Right forelimb (tissue), 1 donor: ENCODE measurements at places on chromosomes 16 and 17.

GRCh38 chr17:32277284-32277683 lies 11.7 kb downstream of the RHBDL3 start:
- DNase-seq = peak; percentile 62

GRCh38 chr16:87056551-87056950 lies 260.6 kb downstream of the C16orf95 start:
- peak; percentile 32 for DNase-seq

GRCh38 chr16:19315889-19316433 lies 30.4 kb downstream of the CLEC19A start:
- DNase-seq = no peak

GRCh38 chr17:21021208-21021803 lies 21.5 kb downstream of the USP22 start:
- DNase-seq = no peak

- DNase-seq = peak; percentile 57
Observed at GRCh38 chr17:82228278-82228841, 482 bp upstream of the SLC16A3 start.

DNA sequence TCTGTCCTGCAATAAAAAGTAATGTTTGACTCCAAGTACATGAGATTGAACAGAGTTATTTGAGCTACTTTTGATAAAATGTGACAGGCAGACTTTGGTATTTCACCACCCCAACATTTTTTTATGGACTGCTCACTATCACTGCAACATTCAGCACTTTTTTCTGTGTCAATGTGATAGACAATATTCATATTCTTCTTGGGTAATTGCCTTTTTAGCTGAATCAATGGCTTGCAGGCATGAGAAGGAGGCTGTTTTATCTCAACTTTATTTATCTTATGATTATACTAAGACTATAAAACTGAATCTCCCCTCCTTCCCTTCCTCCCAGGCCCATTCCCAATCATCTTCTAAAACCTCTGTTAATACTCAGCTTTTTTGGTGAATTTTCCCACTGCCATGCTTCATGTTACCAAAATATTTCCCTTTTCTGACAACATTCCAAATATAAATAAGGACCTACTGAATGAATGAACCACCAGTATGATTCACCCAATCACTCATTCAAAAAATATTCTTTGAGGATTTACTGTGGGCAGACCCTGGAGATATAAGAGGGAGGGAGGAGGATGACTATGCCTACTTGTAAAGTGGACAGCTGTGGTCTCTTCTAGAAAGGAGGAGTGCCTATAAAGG lies 67.6 kb downstream of the CDH13 start:
- no peak for DNase-seq

- no peak for DNase-seq
Observed at GRCh38 chr17:4747847-4748246, 8.1 kb upstream of the CXCL16 start.

DNA sequence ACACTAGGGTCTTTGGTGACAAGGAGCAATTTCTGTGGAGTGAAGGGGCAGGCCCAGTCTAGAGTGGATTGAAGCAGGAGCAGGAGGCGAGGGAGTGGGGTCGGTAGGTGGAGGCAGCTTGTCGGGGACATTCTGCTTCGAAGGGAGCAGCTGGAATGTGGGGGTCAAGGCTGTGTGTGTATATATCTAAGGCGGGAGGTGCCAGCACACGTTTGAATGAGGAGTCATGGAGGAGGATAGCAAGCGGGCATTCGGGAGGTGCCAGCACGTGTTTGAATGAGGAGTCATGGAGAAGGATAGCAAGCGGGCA lies 17.7 kb downstream of the NT5M start:
- no peak for DNase-seq

GRCh38 chr17:31328160-31328535 lies 6.7 kb upstream of the EVI2A start:
- no peak for DNase-seq

GRCh38 chr16:79707876-79708275 lies 107.3 kb upstream of the MAF start:
- DNase-seq = peak; percentile 61

GRCh38 chr17:74759941-74760340 lies 11.5 kb downstream of the NHERF1 start:
- no peak for DNase-seq

GRCh38 chr16:70416748-70417616 lies 21.9 kb downstream of the ST3GAL2 start:
- no peak for DNase-seq

DNA sequence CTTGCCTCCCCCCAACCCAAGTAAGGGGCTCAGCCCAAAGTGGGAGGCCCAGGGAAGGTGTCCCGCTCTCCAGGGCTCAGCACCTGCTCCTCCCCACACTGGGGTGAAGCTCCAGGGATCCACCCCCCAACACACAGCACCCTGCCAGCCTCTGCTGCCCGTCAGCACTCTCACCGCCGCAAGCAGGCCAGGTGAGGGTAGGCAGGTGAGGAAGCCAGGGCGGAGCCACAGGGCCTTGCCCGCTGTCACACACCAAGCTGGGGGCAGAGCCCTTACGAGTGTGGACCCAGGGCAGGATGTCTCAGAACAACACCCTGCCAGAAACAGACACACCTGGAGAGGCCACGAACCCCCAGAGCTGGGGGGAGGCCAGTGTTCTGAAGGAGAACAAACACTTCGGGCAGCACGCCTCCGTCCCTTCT lies 19.5 kb downstream of the PLLP start:
- no peak for DNase-seq

DNA sequence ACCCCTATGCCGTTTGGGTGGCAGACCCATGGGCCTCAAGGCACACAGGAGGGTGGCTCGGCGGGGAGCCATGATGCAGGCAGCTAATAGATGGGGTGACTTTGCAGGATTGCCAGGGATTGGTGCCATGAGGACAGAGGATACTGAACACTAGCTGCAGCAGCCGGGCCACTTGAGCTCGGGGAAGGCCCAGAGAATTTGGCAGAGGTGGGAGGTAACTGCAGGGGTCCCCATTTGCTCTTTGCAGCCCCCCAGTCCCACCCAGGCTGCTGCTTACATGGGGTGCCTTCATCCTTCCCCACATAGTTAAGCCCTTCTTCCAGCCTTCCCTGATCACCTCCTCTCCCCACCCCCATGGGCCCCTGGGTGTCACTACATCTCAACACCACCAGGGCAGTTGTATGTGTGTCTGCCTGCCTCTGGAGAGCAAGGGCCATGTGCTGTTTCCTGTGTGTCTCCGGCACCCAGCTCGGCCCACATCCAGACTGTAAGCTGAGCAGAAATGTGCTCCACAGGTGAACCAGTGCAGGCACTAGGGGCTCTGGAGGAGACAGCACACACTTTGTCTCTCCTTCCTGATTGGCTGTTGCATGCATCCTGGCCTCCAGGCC lies 52.0 kb downstream of the SREBF1 start:
- DNase-seq = no peak

DNA sequence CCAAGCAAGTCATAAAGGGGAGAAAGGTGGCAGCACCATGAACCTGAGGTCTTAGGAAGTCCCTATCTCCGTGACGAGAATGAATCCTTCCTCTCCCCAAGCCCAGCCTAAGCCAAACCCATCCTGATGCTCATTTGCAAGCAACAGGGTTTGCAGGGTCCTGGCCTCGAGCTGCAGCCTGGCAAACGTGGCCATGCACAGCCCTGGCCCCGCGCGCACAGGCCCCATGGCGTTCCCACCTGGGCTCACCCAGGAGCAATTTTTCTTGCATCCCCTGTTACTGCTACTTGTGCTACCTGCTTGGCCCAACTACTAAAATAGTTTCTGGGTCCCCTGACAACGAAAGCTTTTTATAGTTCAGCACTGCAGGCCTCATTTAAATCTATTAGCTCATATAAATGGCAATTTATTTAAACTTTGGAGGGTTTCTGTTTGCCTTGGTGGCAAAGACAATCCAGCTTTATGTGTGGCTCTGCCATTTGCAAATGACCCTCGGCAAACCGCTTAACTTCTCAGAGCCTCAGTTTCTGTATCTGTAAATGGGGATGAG lies 141.5 kb downstream of the C16orf78 start:
- DNase-seq = no peak

DNA sequence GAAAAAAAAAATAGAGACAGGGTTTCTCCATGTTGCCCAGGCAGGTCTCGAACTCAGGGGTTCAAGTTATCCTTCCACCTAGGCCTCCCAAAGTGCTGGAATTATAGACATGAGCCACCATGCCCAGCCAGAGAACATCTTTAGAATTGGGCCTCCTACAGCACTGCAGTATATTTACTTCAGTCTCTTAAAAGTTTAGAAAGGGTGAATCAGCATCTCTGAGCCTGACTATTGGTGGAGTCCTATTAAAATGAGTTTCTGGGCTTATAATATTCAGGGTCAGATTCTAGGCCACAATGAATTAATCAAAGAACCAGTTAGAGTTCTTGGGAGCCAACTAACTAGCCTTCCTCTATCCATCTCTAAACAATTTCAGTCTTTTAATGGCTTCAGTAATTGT lies 22.8 kb downstream of the TADA2A start:
- DNase-seq = no peak

GRCh38 chr17:1636732-1637285 lies 8.2 kb upstream of the SLC43A2 start:
- no peak for DNase-seq
